ENCODE measurements at places on chromosomes 7 and 10. TPM values are rescaled to one million over a fixed set of nuclear protein-coding genes. Genes with fewer than 3 reads are reported as not detected.

EBLN1 gene
- total RNA-seq: not detected

CALCR gene
- total RNA-seq: 0.62 TPM

AFAP1L2 gene
- total RNA-seq: 0.77 TPM

SPACDR gene
- total RNA-seq: 4.3 TPM

MLXIPL gene
- 8.7 TPM for total RNA-seq

IDI2 gene
- total RNA-seq: not detected

TET1 gene
- total RNA-seq: 20.3 TPM

- H3K4me1 ChIP-seq: no peaks in the 10 kb centered on the region
- no peaks in the 10 kb centered on the region for H3K27me3 ChIP-seq
- no peak overlapping the region for H3K27ac ChIP-seq
- no peak overlapping the region for H3K4me3 ChIP-seq
Observed at GRCh38 chr10:128481152-128481840, 355.1 kb upstream of the MKI67 start.

GRCh38 chr10:129560361-129560760 is 93.3 kb downstream of the MGMT start:
- H3K4me1 ChIP-seq: peaks cover 13% of the 10 kb centered on the region
- H3K36me3 ChIP-seq: no peaks in the 10 kb centered on the region
- no peak for DNase-seq
- no peak overlapping the region for H3K4me3 ChIP-seq
- no peaks in the 10 kb centered on the region for H3K27me3 ChIP-seq

DNA sequence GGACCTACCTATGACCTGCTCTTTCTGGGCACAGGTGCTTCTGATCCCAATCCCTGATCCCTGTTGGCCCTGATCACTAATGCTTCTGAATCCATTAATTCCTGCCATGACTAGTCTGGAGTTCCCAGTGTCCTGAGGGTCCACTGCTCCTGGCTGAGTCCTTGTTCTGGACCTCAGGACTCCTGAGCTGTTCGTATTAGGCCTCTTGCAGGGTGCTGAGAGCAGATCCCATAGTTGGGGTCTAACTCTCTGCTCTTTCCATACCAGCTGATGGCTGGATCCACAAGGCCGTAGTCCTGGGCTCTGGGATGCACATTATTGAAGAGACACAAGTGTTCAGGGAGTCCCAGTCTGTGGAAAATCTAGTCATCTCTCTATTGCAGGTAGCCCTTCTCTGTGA is 7.0 kb downstream of the MRPL43 start:
- no peak overlapping the region for H3K4me3 ChIP-seq
- H3K4me1 ChIP-seq: no peaks in the 10 kb centered on the region
- DNase-seq: no peak
- no peak overlapping the region for H3K27ac ChIP-seq
- H3K27me3 ChIP-seq: peaks cover 11% of the 10 kb centered on the region

GRCh38 chr7:36683695-36684357 is 40.5 kb downstream of the AOAH start:
- no peak overlapping the region for H3K4me3 ChIP-seq
- no peaks in the 10 kb centered on the region for H3K27me3 ChIP-seq
- H3K36me3 ChIP-seq: no peaks in the 10 kb centered on the region
- H3K4me1 ChIP-seq: peaks cover 16% of the 10 kb centered on the region
- no peak for DNase-seq

DNA sequence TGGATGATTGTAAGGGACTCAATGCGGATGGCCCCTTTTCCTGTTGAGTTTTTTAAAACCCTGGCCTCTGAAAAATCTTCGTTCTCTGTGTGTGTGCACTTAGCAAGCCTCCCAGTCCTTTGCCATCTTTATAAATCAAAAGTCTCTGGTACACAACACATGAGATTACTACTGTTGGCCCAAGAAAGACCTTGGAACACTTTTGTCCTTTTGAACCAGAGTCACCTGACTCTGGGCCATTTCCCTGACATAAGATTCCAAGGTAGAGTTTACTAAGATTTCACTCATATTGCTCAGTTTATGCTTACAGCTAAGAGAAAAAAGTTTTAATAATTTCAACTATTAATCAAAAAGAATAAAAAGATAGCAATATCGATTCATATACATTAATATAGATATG is 64.7 kb upstream of the IFRD1 start:
- H3K4me3 ChIP-seq: no peak overlapping the region
- peaks cover 2% of the 10 kb centered on the region for H3K27me3 ChIP-seq
- peaks cover 3% of the 10 kb centered on the region for H3K4me1 ChIP-seq
- DNase-seq: no peak
- no peaks in the 10 kb centered on the region for H3K36me3 ChIP-seq
- no peak overlapping the region for H3K27ac ChIP-seq

- H3K27ac ChIP-seq: no peak overlapping the region
- no peak for DNase-seq
- no peak overlapping the region for H3K4me3 ChIP-seq
- no peaks in the 10 kb centered on the region for H3K27me3 ChIP-seq
- no peaks in the 10 kb centered on the region for H3K36me3 ChIP-seq
Observed at GRCh38 chr7:83077328-83077727, 85.4 kb downstream of the PCLO start.

DNA sequence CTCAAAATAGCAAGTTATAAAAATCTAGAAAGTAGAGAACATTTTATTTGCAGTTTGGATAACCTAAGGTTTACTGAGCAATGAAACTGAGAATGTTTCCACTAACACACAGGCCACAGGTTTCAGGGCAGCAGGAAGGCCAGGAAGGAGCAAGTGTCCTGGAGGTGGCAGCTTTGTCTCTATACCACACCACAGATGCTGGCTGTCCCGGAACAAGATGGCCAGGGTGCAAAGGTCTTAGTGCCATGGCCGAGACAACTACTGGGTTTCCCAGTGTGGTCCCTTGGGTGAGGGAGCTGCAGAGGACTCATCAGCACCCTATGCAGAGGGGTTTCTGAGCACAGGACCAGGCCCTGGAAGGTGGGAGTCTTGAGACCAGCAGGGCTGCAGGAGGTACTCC is 92.0 kb downstream of the CTBP2 start:
- DNase-seq: no peak
- no peak overlapping the region for H3K4me3 ChIP-seq
- H3K4me1 ChIP-seq: peaks cover 61% of the 10 kb centered on the region
- H3K27me3 ChIP-seq: peaks cover 5% of the 10 kb centered on the region
- peaks cover 26% of the 10 kb centered on the region for H3K36me3 ChIP-seq

- H3K27ac ChIP-seq: no peak overlapping the region
- peak overlapping the region; percentile 99 for H3K4me3 ChIP-seq
- peaks cover 11% of the 10 kb centered on the region for H3K36me3 ChIP-seq
- H3K27me3 ChIP-seq: peaks cover 28% of the 10 kb centered on the region
Observed at GRCh38 chr10:75399461-75400162, 2.0 kb downstream of the ZNF503 start.

DNA sequence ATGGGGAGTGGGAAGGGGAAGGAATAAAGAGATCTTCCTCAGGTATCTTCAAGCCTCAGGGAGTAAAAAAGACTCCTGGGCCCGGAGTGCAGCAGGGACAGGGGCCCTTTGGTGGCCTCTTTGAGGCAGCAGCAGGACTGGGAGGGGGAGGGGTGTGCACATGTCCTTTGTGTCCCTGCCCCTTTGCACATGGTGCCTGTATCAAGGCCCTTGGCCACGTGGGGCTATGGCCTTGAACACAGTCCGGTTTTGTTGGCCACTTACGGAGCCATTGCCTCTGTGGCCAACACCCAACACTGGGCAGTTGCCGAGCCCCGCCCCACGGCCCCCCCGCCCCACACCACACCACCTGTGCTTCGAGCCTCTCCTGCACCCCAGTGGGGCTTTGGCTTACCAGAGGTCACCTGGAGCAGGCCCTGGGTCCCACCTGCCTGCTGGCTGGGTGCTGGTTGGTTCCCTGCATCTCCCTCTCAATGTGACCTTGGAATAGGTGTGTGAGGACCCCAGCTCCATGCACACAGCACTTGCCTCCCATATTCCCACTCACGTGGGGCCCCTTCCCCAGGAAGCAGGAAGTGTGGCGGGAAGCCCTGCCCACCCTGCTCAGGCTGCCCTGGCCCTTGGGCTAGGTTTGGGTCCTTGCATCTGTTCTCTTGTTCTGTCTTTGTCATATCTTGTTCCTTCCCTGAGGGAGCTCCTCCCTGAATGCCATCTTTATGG is 5.4 kb downstream of the SAP25 start:
- DNase-seq: no peak
- peaks cover 20% of the 10 kb centered on the region for H3K36me3 ChIP-seq
- peaks cover 15% of the 10 kb centered on the region for H3K4me1 ChIP-seq
- peak overlapping the region; percentile 59 for H3K27ac ChIP-seq

GRCh38 chr10:26215935-26216584 is 514 bp upstream of the GAD2 start:
- H3K27ac ChIP-seq: no peak overlapping the region
- H3K27me3 ChIP-seq: peaks cover 26% of the 10 kb centered on the region
- peaks cover 4% of the 10 kb centered on the region for H3K36me3 ChIP-seq
- peak overlapping the region; percentile 87 for H3K4me3 ChIP-seq
- DNase-seq: peak; percentile 79
- H3K4me1 ChIP-seq: peaks cover 42% of the 10 kb centered on the region

DNA sequence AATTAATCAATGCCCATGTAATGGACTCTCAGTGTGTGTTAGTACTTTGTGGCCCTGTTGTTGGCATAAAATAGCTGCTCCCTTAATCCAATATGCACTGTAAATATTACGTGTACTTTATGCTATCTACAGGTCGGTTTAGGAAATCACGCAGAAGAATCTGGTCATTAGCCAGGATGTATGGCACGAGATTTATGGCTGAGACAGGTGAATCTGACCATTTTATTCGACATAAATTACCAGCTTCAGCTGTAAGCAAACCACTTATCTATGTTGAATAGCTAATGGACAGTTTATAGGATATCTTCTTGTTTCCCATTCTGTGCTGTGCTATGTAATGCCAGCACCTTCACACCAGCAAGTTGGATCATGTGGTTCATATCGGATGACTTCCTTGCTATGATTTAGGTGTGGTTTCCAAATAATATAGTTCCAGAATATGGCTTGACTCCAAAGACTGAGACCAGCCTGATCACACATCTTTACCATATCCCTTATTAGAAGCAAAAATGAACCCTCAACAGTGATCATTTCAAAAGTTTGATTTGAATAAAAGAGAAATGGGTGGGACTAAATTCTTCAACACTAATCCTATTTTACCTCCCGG is 301.4 kb downstream of the AHR start:
- H3K4me3 ChIP-seq: no peak overlapping the region
- no peaks in the 10 kb centered on the region for H3K27me3 ChIP-seq
- DNase-seq: no peak
- H3K4me1 ChIP-seq: no peaks in the 10 kb centered on the region

- peaks cover 9% of the 10 kb centered on the region for H3K4me1 ChIP-seq
- no peak for DNase-seq
- H3K36me3 ChIP-seq: peaks cover 8% of the 10 kb centered on the region
- H3K27me3 ChIP-seq: peaks cover 14% of the 10 kb centered on the region
- no peak overlapping the region for H3K27ac ChIP-seq
Observed at GRCh38 chr10:70775679-70776454, 9.3 kb downstream of the TBATA start.

GRCh38 chr7:30549931-30550493 is 44.7 kb upstream of the GARS1 start:
- no peak overlapping the region for H3K27ac ChIP-seq
- peaks cover 4% of the 10 kb centered on the region for H3K27me3 ChIP-seq
- no peak for DNase-seq

DNA sequence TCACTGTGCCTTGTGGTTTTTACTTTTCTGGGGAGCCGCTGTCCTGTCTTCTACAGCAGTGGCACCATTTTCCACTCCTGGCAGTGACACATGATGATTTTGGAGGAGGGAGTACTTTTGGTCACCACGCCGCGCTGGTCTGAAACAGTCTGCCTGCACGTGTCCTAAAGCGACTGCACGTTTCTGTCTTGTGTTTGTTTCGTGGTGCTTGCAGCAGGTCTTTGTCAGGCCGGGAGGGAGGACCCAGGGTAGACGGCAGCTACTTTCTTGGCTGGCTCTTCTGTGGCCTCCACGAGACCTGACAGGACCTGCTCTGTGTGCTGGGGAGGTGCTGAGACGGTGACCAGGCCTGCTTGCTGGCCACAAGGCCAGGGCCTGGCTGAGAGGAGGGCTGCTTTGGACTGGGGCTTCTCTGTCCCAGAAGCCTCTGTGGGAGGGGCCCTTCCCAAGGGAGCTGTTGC is 82.0 kb downstream of the GLRX3 start:
- H3K4me3 ChIP-seq: no peak overlapping the region
- H3K36me3 ChIP-seq: peaks cover 5% of the 10 kb centered on the region
- H3K4me1 ChIP-seq: no peaks in the 10 kb centered on the region
- DNase-seq: no peak
- peaks cover 9% of the 10 kb centered on the region for H3K27me3 ChIP-seq
- H3K27ac ChIP-seq: no peak overlapping the region

- H3K36me3 ChIP-seq: no peaks in the 10 kb centered on the region
- peaks cover 10% of the 10 kb centered on the region for H3K27me3 ChIP-seq
- H3K27ac ChIP-seq: no peak overlapping the region
Observed at GRCh38 chr10:79090134-79090803, 21.5 kb downstream of the ZMIZ1 start.

- DNase-seq: no peak
- no peaks in the 10 kb centered on the region for H3K4me1 ChIP-seq
- H3K27ac ChIP-seq: no peak overlapping the region
- peaks cover 6% of the 10 kb centered on the region for H3K27me3 ChIP-seq
Observed at GRCh38 chr10:49058463-49059255, 56.7 kb downstream of the VSTM4 start.

DNA sequence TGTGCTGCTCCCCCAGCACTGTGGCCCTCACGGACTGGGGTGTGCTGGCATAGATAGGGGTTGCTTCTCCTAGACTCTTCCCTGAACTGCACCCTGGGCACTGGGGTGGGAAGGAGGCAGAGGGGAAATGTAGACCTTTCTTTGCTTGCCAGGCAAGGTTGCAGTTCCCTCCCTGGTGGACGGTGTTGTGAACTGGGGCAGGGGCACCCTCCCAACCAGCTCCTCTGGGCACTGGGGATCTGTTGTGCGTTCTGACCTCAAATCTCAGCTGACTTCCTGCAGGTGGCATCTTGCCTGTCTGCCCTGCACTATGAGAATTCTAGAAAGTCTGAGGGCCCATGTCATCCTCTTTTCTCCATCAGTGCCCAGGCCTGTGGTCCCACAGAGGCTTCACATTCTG is 53.9 kb downstream of the ARHGAP22 start:
- H3K27me3 ChIP-seq: peaks cover 8% of the 10 kb centered on the region
- H3K36me3 ChIP-seq: peaks cover 3% of the 10 kb centered on the region
- H3K4me1 ChIP-seq: peaks cover 22% of the 10 kb centered on the region
- H3K27ac ChIP-seq: no peak overlapping the region
- H3K4me3 ChIP-seq: no peak overlapping the region

DNA sequence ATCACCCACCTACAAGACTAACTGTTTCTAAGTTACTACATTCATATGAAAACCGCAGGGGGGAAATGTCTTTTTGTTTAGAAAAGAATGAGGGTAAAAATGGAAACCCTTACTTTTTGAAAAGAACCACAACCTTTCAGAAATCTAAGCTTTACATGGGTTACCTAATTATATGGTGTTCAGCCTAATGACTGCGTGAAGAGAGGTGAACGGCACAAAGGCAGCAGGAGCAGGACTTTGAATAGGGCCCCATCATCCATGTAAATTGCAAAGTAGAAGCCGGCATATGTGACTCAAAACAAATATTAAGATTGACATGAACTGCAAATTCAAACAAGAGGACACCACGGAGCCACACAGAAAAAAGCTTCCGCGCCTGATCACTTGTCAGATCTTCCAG is 25.1 kb downstream of the NEBL start:
- no peaks in the 10 kb centered on the region for H3K27me3 ChIP-seq
- H3K36me3 ChIP-seq: no peaks in the 10 kb centered on the region
- no peaks in the 10 kb centered on the region for H3K4me1 ChIP-seq
- no peak for DNase-seq

GRCh38 chr10:121138112-121138860 is 287.1 kb downstream of the WDR11 start:
- H3K27me3 ChIP-seq: peaks cover 1% of the 10 kb centered on the region
- no peaks in the 10 kb centered on the region for H3K36me3 ChIP-seq
- no peak for DNase-seq
